Stimulated activated CD4-positive, alpha-beta T cell treated with anti-CD3 and anti-CD28 coated beads, Interleukin-12 subunit alpha, Interleukin-12 subunit beta, amount 100 ng/mL, for 24 hours (primary cell): ENCODE measurements at places on chromosomes 3 and 15.

DNA sequence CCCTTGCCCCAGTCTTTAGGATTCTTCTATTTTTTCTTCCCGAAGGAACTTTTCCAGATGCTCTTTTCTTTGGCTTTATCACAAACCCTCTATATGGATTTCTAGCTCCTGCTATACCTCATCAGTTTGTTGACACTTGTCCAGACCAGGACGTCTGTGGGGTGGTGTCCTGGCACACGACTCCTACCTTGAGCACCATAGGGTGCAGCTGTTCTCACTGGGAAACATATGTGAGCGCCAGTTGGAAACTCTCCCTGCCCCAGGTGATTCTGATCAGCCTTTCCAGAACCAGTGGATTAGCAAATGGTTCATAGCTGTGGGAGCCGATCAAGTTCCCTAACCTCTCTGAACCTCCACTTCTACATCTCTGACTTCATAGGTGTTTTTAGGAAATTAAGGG lies 40.6 kb upstream of the USP3 start:
- no peak for DNase-seq

- no peak for DNase-seq
Measured at GRCh38 chr15:77295446-77295845, 124.5 kb downstream of the PEAK1 start.

- no peak for DNase-seq
Measured at GRCh38 chr3:151751161-151751560, 17.4 kb downstream of the AADACL2 start.

DNA sequence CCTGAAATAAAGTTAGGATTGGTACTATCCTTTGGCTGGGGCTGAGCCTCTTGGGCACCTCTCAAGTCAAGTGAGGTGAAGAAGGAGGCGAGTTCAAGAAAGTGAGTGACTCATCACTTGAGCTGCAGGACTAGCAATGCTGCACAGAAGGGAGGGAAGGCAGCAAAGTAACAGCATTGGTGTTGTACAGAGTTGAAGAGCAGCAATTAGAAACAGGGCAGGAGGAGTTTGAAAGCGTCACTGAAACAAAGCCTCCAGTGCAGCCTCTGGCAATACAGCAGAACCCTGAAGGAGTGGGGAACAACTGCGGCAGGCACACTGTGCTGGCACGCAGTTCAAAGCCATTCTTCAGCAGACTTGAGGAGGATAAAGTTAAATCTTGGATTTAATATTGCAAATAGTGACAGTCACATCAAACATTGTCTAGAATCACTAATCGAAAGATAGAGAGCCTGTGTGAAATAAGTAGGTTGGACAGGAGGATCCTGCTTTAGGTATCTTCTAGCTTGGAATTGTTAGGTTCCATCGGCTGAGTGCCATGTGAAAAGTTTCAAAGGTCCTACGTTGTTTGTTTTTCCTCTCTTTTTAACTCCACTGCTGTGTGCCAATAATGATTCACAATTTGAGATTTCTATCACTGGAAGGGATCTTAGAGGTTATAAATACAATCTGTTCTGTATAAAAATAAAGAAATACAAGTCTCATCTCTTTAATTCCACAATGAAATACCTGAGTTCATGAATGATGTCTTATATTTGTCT lies 479.8 kb downstream of the NAALADL2 start:
- no peak for DNase-seq

GRCh38 chr3:170497207-170498095 lies 78.8 kb downstream of the CLDN11 start:
- DNase-seq = no peak

DNA sequence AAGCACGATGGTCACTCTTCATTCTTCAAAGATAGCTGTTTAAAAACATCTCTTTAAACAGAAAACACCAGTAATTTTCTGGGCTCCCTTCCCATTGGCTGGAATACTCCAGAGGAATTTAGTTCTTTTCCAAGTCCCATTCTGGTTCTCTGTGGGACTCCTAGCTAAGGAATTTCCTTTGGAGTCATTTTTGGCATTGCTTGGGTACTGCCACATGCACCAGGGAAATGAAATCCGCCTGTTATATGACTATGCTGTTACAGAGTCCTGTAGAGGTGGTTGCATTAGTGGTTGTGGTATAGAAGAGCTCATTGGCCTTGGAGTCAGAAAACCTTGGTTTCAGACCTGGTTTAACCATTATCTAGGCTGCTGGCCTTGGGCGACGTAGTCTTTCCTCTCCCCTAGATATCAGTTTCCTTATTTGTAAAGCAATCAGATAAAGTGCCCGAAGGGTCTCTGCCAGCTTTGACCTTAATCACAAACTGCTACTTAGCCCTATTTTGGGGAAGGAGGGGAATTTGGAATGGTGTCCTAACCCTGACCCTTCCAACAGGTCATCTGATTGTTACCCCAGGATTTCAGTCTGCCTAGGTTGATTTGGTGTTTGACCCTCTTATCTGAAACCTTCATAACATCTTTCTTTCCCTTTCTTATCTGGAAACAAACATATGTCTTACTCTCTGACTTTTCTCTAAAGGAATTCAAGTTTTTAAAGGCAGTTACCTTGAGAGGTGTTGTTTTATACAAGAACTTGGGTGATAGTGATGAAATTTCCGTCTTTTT lies 13.4 kb downstream of the RTP1 start:
- DNase-seq = no peak
